ENCODE measurements at places on chromosomes 16 and 17.

DNA sequence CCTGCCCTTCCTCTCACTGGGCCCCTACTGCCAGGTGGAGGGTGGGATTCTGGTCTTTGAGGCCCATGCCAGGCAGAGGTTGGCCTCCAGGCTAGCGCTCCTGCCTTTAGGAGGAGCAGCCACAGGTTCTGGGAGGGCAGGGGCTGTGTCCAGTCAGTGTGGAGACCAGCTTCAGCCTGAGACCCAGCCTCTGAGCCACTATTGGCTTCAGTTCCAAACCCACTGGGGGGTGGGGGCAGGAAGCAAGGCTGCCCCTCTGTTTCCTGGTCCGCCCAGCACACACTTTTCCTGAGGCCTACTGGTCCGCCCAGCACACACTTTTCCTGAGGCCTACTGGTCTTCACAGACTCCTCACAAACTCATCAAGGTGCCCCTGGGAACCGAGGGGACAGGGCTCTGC lies 16.4 kb downstream of the SLC5A10 start:
- DNase-seq: no peak

GRCh38 chr17:21453144-21453898 lies 77.2 kb downstream of the KCNJ12 start:
- no peak for DNase-seq

GRCh38 chr17:48645639-48646182 lies 19.6 kb upstream of the HOXB9 start:
- no peak for DNase-seq

DNA sequence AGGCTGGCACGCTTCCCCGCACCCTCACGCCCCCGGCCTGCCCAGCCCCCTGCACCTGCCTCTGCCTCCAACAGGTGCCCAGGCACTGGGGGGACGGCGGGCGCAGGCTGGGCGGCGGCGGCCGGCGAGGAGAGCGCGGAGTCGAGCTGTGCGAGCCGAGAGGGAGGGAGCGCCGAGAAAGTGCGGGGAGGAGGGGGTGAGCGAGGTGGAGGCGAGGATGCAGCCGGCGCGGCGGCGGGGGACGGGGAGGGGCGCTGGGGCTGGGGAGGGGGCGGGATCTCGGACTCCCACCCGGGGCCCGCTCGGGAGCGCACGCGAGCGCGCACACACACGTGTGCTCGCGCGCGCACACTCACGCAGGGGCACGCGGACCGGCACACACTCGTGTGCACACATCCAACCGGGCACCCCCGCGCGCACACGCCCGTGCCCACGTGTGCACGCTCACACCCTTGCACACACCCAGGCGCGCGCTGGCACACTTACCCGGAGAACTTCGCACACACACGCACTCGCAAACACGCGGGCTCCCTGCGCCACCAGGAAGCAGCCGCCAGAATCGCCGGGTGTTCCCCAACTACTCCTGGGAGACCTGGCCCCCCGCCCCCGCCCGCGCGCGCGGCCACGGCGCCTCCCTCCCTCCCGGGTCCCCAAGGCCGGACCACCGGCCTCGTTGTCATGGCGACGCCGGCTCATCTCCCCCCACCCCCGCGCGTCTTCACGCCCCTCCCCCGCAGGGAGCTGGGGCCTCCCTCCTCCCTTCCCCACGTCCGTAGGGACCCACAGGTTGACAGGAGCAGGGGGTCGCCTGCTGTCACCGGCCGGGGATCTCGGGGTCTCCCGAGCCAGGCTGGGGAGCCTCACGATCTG lies at the start of gene DOC2A:
DOC2A (minus strand) TSS at position 184 of the 870 bp plus-strand sequence. CDS start 805 bp downstream, outside the sequence.
- DNase-seq: no peak

GRCh38 chr16:4837733-4838501 lies 9.2 kb downstream of the GLYR1 start:
- DNase-seq: no peak

DNA sequence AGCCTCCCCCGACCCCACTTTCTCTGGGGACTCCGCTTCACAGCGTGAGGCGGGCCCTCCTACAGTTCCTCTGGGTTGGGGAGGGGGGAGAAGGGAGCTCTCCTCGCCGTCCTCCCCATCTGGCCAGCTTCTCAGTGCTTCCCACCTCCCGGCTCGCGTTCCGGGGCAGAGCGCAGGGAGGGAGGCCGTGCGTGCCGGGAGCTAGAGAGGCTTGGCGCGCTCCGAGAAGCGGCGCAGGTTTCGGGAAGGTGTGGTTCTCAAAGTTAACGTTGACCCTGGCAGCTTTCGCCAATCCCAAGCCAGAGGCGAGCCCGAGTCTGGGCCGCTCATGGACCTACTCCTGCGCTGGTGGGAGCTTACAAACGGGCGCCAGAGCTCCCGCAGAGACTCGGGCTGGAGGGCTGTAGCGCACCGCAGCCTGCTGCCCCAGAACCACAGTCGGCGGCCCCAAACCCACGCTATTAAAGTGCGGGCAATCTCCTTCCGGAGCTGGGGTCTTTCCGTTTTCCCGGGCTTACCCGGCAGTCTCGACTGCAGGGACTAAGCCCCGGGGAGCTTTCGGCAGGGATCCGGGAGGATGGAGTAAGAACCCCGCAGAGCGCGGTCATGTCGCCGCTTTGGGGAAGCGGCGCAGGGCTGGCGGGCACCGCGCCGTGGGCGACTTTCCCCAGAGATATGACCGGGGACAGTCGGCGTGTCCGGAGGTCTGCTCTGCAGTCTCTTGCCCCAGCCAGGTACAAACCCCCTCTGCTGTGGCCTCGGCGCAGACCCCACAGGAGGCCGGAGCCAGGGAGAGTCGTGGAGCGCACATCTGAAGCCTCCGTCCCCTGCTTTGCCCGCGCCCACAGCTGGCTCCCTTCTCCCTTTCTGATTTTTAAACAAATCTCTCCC lies 787 bp downstream of the CDH11 start:
- DNase-seq: no peak

- DNase-seq: no peak
Observed at GRCh38 chr16:17607075-17607509, 136.3 kb upstream of the XYLT1 start.

DNA sequence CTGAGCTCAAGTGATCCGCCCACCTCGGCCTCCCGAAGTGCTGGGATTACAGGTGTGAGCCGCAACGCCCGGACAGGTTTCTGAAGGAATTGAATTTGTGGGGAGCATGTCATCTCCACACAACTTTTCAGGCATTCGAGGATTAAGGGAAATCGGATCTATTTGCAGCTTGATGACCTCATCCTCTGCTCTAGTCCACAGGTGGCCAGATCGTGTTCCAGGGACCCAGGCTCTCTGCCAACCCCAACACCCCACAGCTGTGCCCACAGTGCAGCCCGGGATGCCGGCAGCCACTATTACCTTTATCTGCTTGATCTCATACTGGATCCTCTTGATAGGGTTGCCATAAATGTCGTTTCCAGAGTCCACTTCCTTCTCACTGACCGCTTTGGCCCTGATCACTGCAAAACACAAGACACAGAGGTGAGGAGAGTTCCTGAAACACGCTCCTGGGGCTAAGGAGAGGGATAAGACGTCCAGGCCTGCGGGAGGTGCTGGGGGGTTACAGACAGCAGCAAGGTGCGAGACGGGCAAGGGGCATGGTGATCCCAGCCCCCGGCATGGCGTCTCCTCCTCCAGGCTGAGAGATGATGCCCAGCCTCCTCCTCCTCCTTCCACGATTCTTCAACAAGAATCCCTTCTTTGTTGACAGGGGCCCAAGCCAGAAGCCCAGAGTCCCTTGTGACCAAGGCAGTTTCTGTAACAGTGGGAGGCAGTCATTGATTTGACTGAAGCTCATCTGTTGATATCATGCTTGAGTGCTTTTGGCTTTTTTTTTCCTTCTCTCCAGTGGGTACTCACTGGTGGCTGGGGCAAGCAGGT lies 29.3 kb downstream of the CEP295NL start:
- no peak for DNase-seq

GRCh38 chr17:80693511-80693910 lies 148.9 kb downstream of the RPTOR start:
- DNase-seq: no peak

- DNase-seq: no peak
Observed at GRCh38 chr16:86002178-86002900, 103.4 kb downstream of the IRF8 start.

DNA sequence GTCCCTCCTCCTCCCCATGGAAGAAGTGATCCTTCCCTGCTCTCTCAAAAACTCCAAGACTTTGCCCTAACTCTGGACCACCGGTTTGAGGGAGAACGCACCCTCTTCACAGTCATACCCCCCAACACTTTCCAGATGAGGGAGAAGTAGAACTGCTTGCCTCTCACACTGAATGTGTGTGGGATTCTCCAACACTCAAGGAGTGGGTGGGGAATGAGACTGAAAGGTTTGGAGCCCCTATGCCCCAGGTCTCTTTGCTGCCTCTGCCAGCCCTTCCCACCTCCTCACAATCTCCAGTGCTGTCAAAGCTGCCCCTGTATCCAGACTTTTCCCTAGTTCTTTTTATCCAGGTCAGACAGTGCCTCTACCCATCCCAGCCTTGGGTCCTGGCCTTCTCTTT lies 11.4 kb downstream of the HOXB4 start:
- DNase-seq: no peak

DNA sequence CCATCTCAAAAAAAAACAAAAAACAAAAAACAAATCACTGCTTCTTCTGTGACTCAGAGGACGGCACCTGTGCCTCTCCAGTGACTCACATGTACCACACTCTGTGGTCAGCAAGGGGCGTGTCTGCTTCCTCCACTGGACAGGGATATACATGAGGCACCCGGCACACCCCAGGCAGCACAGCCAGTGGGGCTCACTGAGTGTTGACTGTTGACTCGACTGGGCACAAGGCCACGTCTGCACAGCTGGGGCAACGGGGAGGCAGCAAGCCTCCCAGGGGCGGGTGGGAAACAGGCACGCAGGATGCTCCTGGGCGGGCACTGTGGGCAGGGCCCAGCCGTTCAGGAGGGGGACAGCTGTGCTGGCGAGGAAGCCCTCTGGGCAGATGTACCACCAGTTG lies 64.1 kb downstream of the TIMM22 start:
- no peak for DNase-seq

DNA sequence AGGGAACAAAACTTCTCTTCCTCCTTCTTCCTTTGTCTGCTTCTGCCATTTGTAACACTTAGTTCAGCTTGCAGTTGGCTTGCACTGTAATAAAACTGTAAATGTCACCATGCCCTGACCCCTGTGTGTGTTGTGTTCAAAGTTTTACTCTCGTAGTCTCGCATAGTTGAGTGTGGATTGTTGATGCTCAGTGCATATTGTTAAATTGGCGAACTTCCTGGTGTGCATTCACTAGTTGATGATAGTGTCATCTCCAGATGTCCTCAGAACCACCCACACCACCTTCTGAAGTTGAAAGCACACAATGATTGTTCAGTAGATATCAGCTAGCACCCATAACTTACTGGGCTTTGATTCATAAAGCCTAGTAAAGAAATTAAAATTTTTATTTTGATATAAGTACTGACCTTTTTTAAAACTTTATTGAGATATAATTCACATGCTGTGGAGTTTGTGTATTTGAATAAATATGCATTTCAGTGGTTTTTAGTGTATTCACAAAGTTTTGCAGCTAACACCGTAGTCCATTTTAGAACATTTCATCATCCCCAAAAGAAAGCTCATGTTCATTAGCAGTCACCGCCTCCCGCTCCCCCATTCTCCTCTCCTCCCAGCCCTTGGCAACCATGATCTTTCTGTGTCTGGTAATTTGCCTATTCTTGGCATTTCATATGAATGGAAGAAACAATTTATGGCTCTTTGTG lies 25.0 kb downstream of the USP10 start:
- DNase-seq: peak; percentile 20

GRCh38 chr16:73215678-73216377 lies 167.9 kb upstream of the ZFHX3 start:
- no peak for DNase-seq

DNA sequence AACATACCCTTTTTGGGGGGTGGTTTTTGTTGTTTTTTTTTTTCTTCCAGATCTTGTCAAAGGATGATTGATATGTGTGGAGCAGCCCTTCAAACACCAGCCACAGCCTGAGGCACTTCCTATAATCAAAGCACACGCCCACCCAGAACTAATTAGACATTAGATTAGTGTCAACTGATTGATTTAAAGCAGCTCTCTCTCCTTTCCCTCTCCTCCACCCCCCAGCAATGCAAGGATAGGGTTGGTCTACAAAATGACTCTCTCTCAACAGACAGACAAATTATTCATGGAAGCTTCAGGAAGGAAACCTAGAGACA lies 250.3 kb upstream of the SOX9 start:
- no peak for DNase-seq

DNA sequence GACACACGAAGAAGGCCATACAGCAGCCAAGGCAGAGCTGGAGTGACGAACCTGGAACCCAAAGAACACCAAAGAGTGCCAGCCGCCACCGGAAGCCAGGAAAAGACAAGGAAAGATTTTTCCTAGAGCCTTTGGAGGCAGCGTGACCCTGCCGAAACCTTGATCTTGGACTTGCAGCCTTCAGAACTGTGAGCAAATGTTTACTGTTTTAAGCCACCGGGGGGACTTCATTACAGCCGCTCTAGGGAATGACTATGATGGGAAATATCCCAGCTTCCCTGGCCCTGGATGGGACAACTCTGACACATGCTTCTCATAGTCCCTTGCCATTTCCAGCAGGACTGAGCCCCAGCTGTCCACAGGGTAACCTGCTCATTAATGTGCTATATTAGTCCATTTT lies 270.6 kb downstream of the HAPSTR1 start:
- DNase-seq: no peak

DNA sequence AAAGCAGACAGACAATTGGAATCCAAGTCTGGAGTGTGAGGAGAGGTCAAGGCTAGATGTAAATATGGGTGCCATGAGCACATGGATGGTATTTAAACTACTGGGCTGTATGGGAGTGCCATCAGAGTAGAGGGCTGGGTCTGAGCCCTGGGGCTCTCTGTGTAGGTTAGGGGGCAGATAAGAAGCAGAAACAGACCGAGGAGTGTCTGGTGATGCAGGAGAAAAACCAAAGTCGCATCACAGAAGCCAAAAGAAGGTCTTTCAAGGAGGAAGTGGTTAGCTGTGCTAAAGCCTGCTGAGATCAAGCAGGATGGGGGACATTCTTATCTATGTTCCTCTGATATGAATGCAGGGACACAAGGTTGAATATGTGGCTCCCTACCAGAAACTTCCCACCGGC lies 1.9 kb downstream of the TSEN54 start:
- peak; percentile 83 for DNase-seq

DNA sequence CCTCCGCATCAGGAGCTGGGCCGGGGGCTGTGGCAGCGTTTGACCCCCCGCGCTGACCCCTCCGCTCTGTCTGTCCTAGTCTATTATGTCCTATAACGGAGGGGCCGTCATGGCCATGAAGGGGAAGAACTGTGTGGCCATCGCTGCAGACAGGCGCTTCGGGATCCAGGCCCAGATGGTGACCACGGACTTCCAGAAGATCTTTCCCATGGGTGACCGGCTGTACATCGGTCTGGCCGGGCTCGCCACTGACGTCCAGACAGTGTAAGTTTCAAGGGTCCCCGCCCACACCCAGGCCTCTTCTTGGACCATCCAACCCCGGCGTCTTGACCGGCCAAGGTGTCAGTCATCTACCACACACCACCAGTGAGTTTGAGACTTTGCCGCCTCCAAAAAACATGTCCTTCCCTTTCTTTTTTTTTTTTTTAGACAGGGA lies 548 bp downstream of the PSMB3 start:
- no peak for DNase-seq

Measured in hematopoietic multipotent progenitor cell treated with erythropoietin and hydrocortisone succinate and interleukin-3 and kit ligand, for 8 days (in vitro differentiated cells).